ENCODE measurements at places on chromosomes 3 and 15.

DNA sequence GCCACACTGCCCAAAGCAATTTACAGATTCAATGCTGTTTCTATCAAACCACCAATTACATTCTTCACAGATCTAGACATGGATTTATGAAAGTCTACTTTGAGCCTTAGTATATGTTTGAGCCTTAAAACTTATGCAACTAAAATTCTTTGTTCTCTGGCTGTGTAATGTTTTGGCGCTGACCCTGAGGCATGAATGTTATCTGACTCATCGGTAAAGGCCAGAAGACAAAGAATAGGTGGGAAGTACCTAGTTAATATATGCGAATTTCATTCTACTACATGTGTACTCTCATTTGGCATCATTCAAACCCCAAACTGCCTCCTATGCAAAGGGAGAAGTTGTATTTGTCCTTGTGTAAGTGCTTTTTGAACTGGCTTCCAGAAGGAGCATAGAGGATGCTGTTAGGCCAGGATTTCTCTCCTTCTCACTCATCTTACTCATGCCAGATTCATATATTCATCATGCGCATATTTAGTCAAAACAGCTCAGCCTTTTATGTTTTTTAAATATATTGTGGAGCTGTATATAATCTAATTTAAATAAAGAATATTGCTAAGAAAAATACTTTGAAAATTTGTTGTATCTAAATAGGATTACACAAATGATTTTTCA, 204.2 kb downstream of the NFKBIZ start:
- H3K27me3 ChIP-seq = no peaks in the 10 kb centered on the region
- H3K27ac ChIP-seq = peak overlapping the region; percentile 35
- H3K36me3 ChIP-seq = peaks cover 8% of the 10 kb centered on the region
- peaks cover 42% of the 10 kb centered on the region for H3K4me1 ChIP-seq
- DNase-seq = no peak

DNA sequence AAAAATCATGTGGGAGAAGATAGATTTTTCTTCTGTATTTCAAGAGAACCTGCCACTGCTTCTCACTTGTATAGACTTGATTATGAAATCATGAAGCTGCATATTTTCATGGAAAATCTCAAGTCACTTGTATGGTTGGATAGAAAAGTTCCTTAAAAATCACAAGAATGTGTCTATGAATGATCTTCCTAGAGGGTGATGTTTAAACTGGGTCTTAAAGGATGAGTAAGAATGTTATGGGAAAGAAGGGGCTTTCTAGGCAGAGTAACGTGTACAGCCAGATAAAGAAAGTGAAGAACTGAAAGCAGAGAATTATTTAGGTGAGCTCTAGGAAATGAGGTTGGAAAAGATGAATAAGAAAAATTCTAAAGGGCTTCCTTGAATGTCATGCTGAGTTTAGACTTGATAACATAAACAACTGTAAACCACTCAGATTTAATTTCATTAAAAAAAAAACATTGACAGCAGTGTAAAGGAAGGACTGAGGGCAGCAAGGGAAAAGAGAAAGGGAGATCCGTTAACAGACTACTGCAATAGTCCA, 5.0 kb downstream of the CD47 start:
- H3K4me1 ChIP-seq = peaks cover 5% of the 10 kb centered on the region
- peaks cover 29% of the 10 kb centered on the region for H3K36me3 ChIP-seq
- H3K4me3 ChIP-seq = no peak overlapping the region
- H3K27ac ChIP-seq = no peak overlapping the region

DNA sequence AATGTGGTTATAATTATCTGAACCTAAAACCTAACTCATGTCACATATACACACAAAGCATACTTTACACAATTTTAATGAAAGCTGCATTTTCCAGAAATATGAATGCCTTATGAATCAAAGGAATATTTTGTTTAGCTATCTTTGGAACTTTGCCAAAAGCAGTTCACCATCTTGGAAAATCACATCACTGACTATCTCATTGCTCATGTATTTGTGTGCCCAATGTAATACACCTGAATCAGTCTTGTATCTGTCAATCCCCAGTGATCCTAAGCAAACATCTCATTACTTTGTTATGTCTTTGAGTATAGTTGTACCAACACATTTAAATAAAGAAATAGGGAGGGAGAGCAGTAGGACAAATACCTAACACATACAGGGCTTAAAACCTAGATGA, 15.6 kb upstream of the CD47 start:
- peaks cover 47% of the 10 kb centered on the region for H3K4me1 ChIP-seq
- no peak overlapping the region for H3K4me3 ChIP-seq
- DNase-seq = no peak

GRCh38 chr3:97970156-97970555, 2.1 kb downstream of the RIOX2 start:
- H3K27ac ChIP-seq = no peak overlapping the region
- H3K27me3 ChIP-seq = no peaks in the 10 kb centered on the region
- DNase-seq = no peak
- H3K36me3 ChIP-seq = peaks cover 25% of the 10 kb centered on the region
- H3K4me1 ChIP-seq = peaks cover 36% of the 10 kb centered on the region
- H3K4me3 ChIP-seq = peak overlapping the region; percentile 89

GRCh38 chr15:39591896-39592315, 11.0 kb downstream of the THBS1 start:
- no peak for DNase-seq
- no peak overlapping the region for H3K4me3 ChIP-seq
- no peaks in the 10 kb centered on the region for H3K27me3 ChIP-seq
- no peaks in the 10 kb centered on the region for H3K36me3 ChIP-seq
- no peaks in the 10 kb centered on the region for H3K4me1 ChIP-seq
- H3K27ac ChIP-seq = no peak overlapping the region

DNA sequence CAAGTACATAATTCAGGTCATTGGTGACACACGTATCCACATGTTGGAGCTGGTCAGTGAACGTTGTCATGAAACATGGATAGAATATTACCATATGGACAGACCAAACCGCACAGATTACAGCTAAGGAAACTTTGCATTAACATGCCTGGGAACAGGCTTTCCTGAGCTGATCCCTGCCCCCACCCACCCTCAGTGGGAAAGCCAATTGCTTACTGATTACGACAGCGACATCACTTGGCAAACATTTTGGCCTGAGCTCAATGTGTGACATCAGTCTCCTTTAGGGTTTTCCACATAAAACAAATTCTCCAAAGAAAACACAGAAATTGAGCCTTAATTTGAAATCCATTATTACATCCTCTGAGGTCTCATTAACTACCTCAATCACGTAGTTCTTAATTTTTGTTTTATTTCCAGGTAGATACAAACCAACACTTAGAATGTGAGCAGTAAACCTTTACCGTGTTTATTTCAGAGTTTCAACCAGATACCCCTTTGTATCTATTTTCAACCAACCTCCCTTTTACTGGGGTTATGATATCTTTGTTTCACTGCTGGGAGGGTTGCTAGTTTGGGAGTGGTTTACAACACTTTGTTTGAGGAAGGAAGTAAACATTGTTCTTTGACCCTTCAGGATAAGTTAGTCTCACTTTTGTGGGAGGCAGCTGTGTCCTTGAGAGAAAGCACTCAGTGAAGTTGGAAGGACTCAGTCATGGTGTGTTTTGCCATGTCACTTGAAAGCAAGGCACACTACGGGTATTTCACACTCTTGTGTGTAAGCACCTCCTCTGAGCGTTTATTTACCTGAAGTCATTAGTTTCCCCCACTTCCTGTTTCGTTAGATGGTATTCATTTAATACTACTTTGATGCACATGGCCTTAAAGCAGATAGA, 103.1 kb downstream of the CMSS1 start:
- peaks cover 7% of the 10 kb centered on the region for H3K36me3 ChIP-seq
- DNase-seq = no peak
- H3K27ac ChIP-seq = no peak overlapping the region
- H3K4me3 ChIP-seq = no peak overlapping the region
- no peaks in the 10 kb centered on the region for H3K27me3 ChIP-seq

GRCh38 chr3:126448893-126449180, 26.9 kb downstream of the ZXDC start:
- no peaks in the 10 kb centered on the region for H3K27me3 ChIP-seq
- H3K4me1 ChIP-seq = no peaks in the 10 kb centered on the region
- H3K4me3 ChIP-seq = no peak overlapping the region
- H3K27ac ChIP-seq = no peak overlapping the region
- peaks cover 67% of the 10 kb centered on the region for H3K36me3 ChIP-seq

- no peak for DNase-seq
- no peaks in the 10 kb centered on the region for H3K4me1 ChIP-seq
- H3K4me3 ChIP-seq = no peak overlapping the region
- no peak overlapping the region for H3K27ac ChIP-seq
- H3K36me3 ChIP-seq = no peaks in the 10 kb centered on the region
- H3K27me3 ChIP-seq = peaks cover 12% of the 10 kb centered on the region
These were observed 113.7 kb downstream of the LIPC start for GRCh38 chr15:58545307-58546065.

GRCh38 chr3:115833074-115833473, 209.8 kb downstream of the GAP43 start:
- no peak overlapping the region for H3K27ac ChIP-seq
- H3K4me1 ChIP-seq = no peaks in the 10 kb centered on the region
- H3K36me3 ChIP-seq = no peaks in the 10 kb centered on the region
- peaks cover 7% of the 10 kb centered on the region for H3K27me3 ChIP-seq

DNA sequence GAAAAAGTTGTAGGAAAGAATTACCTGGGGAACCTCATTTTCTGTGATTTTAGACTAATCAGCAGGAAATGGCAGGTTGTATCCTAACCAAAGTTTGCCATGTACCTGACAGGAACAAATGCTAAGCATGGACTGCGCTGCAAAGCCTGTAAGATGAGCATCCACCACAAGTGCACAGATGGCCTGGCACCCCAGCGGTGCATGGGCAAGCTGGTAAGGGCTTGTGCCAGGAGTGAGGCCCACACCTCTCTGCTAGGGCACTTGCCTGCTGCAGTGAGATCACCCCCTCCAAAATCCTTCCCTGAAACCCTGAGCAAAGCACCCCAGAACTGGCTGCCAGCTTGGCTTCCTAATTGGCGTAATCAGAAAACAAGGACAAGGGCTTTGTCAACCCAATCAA, 102.6 kb downstream of the STAC start:
- no peak overlapping the region for H3K27ac ChIP-seq
- no peaks in the 10 kb centered on the region for H3K36me3 ChIP-seq
- H3K4me3 ChIP-seq = no peak overlapping the region
- H3K27me3 ChIP-seq = no peaks in the 10 kb centered on the region
- no peak for DNase-seq
- H3K4me1 ChIP-seq = no peaks in the 10 kb centered on the region

DNA sequence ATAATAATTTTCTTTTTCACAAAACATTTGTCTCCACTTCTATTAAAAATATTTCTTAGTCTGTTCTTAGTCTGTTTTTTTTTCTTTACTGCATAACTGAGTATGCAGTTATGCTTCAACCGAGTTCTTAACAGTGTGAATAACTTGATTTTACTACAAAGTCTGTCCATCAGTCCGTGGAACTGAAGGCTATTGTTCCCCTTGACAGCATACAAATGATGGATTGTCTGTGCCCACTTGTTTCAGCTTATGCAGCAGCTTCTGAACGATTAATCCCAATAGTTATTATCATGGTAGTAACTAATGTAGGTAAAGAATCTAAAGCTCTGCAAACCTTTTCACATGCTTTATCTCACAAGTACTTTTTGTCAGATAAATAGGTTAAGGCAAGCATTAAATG, 150.7 kb downstream of the SSR3 start:
- no peak overlapping the region for H3K27ac ChIP-seq
- H3K4me3 ChIP-seq = no peak overlapping the region
- no peaks in the 10 kb centered on the region for H3K36me3 ChIP-seq
- H3K27me3 ChIP-seq = peaks cover 3% of the 10 kb centered on the region

- no peak overlapping the region for H3K27ac ChIP-seq
- peaks cover 45% of the 10 kb centered on the region for H3K36me3 ChIP-seq
- H3K4me3 ChIP-seq = no peak overlapping the region
- no peaks in the 10 kb centered on the region for H3K4me1 ChIP-seq
- no peaks in the 10 kb centered on the region for H3K27me3 ChIP-seq
These were observed 79.6 kb downstream of the MLH1 start for GRCh38 chr3:37072892-37073291.

GRCh38 chr3:53188136-53188685, 27.2 kb downstream of the PRKCD start:
- no peaks in the 10 kb centered on the region for H3K27me3 ChIP-seq
- H3K36me3 ChIP-seq = peaks cover 84% of the 10 kb centered on the region
- H3K4me3 ChIP-seq = no peak overlapping the region
- H3K4me1 ChIP-seq = peaks cover 25% of the 10 kb centered on the region

- no peaks in the 10 kb centered on the region for H3K36me3 ChIP-seq
- H3K4me3 ChIP-seq = no peak overlapping the region
These were observed 25.6 kb upstream of the ATP2B2 start for GRCh38 chr3:10531031-10531430.

GRCh38 chr15:34976743-34977142, 7.2 kb upstream of the AQR start:
- peak overlapping the region; percentile 22 for H3K27ac ChIP-seq
- H3K4me1 ChIP-seq = peaks cover 7% of the 10 kb centered on the region
- H3K36me3 ChIP-seq = peaks cover 20% of the 10 kb centered on the region
- DNase-seq = no peak

DNA sequence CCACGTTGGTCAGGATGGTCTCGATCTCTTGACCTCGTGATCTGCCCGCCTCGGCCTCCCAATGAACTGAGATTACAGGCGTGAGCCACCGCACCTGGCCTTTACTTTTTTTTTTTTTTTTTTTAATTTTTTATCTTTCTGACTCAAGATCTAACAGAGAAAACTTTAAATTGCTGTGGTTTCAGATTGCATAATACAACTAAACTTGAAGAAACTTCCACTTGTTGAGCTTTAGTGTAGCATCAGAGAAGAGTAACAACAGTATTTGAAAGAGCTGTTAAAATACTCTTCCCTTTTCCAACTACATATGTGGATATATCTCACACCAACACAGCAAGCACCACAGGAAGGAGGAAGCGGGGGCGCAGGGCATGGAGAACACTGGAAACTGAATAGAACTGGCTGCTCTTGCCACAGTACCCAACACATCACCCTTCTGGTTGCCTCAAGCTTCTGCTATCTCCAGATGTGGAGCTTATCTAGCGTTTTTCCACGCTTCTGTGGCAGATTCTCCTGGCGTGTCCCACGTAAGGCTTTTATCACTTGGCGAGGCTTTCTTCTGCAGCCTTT, 45.4 kb downstream of the MAP6D1 start:
- H3K27ac ChIP-seq = no peak overlapping the region
- DNase-seq = no peak
- no peaks in the 10 kb centered on the region for H3K27me3 ChIP-seq
- H3K36me3 ChIP-seq = peaks cover 86% of the 10 kb centered on the region
- peaks cover 11% of the 10 kb centered on the region for H3K4me1 ChIP-seq

All from activated B cell treated with CpG ODN at 0.5 μM for 24 hours (primary cell).